Vagina (tissue), 2 donors: ENCODE measurements at places on chromosomes 5 and 9.

- DNase-seq, result no peak
Observed at GRCh38 chr5:108143581-108143980, 238.3 kb downstream of the FBXL17 start.

GRCh38 chr5:60959156-60959555, 14.2 kb downstream of the NDUFAF2 start:
- DNase-seq, result no peak

DNA sequence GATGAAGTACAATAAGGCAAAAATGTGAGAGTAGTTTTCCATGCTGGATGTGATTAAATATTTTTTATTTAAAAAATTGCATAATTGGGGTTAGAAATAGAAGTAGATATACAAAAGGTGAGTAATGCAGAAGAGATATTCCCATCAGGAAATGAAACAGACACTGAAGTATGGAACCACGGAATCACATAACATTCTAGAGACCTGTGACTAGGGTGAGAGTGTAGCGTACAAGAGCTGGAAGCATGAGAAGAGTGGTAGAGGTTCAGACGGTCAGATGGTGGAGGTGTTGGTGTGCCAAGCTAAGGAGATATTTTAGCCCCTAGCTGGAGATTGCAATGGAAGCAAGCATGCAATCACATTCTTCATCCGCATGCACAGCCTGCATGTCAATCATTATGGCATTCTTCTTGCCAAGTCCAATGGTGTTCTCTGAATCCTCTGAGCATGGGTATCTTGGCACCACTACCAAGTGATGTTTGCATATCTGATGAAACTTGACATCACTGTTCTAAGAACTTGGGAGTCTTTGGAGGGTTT, 587.8 kb downstream of the PSAT1 start:
- DNase-seq, result no peak

GRCh38 chr5:160837211-160837610, 14.8 kb downstream of the ATP10B start:
- DNase-seq, result no peak

DNA sequence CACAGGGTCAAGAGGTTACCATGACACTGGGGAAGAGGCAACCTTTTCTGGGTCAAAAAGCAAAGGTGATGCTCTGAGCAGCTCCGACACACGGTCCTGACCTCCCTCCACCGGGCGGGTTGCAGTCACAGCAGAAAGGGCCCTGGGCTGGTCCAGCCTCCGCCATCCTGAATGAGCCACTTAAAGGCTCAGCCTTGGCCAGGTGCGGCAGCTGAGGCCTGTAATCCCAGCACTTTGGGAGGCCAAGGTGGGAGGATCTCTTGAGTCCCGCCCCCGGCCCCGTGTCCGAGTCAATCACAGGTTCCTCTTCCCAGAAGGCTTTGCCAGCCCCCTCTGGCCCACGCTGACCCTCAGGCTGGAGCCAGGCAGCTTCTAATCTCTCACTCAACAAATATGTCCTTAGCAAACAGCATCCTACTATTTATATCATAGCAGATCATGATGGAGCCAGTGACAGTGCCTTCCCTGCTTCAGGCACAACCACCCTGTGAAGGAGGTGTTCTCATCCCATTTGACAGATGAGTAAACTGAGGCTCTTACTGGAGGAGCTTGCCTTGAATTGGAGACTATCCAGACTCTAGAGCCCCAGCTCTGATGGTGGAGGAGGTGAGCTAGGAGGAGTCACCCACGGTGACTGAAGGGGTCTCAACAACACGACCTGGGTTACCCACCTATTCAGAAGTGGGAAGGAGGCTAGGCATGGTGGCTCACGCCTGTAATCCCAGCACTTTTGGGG, 79.1 kb downstream of the LRSAM1 start:
- DNase-seq, result no peak

DNA sequence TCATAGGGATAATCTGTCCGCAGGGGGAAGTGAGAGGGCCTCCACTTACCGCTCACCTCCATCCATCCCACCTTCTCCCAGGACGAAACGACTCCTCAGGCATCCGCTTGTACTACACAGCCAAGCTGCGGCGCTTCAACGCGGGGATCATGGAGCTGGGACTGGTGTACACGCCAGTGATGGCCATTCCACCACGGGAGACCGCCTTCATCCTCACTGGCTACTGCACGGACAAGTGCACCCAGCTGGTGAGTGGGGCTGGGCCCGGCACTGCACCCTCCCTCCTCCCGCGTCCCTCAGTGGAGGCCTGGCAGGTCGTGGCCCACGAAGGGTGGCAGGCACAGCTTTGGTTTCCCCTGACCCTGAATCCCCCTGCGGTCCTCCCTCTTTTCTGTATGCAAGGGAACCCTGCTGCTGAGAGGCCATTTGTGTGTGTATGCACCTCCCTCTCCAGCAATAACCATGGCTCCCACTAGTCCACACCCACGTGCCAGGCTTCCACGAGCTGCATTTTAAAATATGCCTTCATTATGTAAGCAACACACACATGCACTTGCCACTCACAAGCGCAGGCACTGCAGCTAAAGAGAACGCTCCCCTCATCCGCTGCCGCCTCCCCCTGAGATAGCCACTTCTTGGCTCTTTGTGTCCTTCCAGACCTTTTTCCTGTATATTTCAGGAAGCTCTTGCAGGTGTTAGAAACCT, 11.8 kb downstream of the DBH start:
- no peak for DNase-seq

GRCh38 chr9:111630182-111630963, 761 bp upstream of the DNAJC25 start:
- DNase-seq, result no peak

GRCh38 chr9:73231203-73231602, 79.5 kb downstream of the ANXA1 start:
- DNase-seq, result no peak

GRCh38 chr9:69546265-69546664, 125.9 kb downstream of the APBA1 start:
- no peak for DNase-seq

- no peak for DNase-seq
Observed at GRCh38 chr9:134492281-134492691, 149.3 kb upstream of the COL5A1 start.

DNA sequence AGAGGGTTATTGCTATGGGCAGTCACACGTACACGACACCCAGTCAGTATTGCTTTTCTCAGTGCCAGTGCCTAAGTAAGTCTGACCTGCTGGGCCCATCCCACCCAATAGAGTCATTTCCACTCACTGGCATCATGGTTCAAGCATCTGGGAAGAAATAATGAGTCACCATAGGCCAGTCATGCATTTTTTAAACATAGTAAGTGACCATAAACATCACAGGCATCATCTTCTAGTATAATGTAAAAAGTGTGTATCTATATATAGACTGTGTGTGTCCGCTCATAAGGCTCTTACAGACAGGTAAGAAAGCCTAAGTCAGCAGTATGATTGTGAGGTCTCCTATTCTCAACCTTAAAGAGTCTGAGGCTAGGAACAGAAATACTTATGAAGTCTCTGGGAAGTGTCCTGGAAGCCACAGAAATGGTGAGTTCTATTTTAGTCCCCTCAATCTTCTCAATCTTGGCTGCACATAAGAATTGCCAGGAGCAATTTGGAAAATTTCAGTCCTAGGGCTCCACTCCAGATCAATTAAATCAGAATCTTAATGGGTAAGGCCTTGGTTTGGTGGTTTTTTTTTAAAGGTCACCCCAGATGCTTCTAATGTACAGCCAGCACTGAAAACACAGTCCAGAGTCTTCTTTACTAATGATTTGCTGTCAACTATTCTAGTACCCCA, 65.2 kb downstream of the ZNF366 start:
- DNase-seq, result no peak

DNA sequence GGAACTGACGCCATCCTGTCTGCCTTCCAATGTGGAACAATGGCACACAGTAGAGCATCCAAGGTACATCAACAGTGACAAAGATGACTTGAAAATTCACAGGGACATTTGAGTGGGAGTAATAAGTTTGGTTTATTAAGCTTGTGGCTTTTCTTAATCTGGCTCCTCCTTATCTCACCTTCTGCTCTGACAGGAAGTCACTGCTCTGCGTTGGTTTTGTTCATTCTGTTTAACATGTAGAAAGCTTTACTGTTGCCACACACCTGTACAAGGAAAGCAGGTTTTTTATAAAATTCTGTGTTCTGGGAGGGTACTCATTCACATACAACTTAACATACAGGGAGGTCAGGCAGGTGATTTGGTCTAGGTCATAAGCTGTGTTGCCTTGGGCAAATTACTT, 1.6 kb upstream of the GZMK start:
- DNase-seq, result no peak

GRCh38 chr5:53418826-53419658, 61.4 kb upstream of the FST start:
- no peak for DNase-seq

DNA sequence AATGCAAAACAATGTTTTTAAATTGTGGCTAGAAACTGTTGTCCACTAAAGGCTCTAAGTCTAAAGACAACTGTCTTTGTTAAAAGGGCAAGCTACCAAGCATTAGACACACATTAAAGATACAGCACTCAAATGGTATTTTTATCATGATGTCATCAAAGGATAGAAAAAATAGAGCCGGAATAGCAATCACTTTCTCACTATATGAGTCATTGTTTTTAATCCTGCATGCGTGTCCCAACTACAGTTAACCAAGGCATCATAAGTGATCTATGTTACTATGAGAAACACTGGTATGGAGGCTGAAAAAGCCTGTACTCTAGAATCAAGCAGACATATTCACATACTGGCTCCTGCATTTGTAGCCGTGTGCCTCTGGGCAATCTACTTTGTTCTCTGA, 1.9 kb upstream of the PJA2 start:
- DNase-seq, result no peak

GRCh38 chr5:114416254-114416653, 54.4 kb downstream of the KCNN2 start:
- DNase-seq, result no peak
